ENCODE measurements at places on chromosomes 12 and 14.
A peak's percentile ranks its signal among the peaks of the same experiment; 100 is the strongest.

GRCh38 chr12:109098183-109098604 lies 797 bp downstream of the UNG start:
- DNase-seq, result no peak

- DNase-seq, result no peak
Observed at GRCh38 chr12:68623059-68623458, 12.4 kb downstream of the RAP1B start.

DNA sequence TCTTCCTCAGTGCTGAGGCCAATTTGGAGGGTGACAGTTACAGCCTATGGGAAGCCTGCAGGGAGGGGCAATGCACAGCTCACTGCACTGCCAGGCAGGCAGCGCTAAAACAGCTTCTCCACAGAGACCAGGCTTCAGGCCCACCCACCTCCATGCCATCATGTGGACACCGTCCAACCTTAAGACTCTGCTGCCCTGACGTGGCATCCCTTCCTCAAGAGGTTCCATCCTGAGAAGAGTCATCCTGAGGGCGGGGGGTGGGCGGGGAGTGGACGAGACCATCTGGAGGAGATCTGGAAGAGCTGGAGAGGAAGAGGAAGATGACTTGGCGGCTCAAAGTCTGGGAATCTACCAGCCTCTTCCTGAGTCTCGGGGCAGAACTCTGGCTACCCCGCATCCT lies 8.4 kb upstream of the ACVRL1 start:
- no peak for DNase-seq

- no peak for DNase-seq
Observed at GRCh38 chr14:105042813-105043212, 21.9 kb upstream of the CDCA4 start.

- DNase-seq, result peak; percentile 20
Observed at GRCh38 chr14:28375295-28375694, 391.3 kb upstream of the FOXG1 start.

DNA sequence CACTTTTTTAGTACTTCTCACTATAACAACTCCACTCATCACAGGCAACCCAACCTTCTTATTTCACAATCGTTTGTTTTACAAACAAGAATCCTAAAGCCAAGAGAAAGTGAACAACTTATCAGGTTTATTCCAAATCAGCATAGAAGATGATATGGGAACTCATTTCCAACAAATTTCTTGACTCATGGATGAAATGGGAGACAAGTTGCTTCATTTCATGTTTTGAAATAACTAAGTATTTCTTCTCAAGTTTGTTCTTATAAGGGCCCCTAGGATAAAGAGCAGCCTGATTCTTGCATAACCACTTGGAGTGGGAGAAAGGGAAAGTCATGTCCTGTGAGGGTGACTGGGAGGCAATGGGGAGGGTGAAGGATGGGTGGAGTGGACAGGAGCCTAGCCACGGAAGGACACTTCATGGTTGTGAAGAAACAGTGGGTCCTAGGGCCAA lies 168.3 kb downstream of the DUSP6 start:
- DNase-seq, result no peak

DNA sequence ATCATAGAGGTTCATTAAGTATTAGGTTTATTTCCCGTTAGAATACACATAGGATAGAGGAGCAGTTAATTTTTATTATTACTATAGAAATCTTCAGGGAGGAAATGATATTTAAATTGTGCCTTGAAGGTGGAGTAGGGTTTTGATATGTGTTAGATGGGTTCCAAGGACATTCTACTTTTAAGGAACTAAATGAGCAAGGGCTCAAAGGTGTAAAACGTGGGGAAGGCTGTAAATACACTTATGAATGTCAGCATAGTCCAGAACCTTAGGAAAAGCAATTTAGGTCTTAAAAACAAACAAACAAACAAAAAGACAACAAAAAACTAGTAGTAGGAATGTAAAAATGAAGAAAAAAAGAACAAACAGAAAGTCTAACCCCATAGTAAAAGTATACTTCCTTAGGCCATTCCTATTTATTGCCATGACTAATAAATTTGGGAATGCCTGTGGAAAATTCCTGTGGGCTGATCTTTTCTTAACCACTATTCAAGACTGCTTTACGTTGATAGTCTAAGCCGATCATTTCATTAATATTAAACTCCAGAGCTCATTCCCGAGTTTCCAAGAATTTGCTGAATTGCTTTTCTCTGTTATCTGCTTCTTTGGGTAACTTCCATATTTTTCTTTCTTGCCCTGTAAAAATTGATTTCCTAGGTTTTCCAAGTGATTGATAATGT lies 180.3 kb downstream of the RAD51B start:
- no peak for DNase-seq

DNA sequence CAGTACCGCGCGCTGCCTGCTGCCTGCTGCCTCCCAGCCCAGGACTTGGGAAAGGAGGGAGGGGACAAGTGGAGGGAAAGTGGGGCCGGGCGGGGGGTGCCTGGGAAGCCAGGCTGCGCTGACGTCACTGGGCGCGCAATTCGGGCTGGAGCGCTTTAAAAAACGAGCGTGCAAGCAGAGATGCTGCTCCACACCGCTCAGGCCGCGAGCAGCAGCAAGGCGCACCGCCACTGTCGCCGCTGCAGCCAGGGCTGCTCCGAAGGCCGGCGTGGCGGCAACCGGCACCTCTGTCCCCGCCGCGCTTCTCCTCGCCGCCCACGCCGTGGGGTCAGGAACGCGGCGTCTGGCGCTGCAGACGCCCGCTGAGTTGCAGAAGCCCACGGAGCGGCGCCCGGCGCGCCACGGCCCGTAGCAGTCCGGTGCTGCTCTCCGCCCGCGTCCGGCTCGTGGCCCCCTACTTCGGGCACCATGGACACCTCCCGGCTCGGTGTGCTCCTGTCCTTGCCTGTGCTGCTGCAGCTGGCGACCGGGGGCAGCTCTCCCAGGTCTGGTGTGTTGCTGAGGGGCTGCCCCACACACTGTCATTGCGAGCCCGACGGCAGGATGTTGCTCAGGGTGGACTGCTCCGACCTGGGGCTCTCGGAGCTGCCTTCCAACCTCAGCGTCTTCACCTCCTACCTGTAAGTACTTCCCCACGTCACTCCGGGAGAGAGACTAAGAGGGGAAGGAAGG lies at the start of gene LGR5:
Gene LGR5 (plus strand): TSS at position 186 of the 732 bp plus-strand sequence. CDS start 283 bp downstream, at position 469.
- no peak for DNase-seq

GRCh38 chr12:95859344-95859816 lies 628 bp downstream of the SNRPF start:
- DNase-seq, result no peak

DNA sequence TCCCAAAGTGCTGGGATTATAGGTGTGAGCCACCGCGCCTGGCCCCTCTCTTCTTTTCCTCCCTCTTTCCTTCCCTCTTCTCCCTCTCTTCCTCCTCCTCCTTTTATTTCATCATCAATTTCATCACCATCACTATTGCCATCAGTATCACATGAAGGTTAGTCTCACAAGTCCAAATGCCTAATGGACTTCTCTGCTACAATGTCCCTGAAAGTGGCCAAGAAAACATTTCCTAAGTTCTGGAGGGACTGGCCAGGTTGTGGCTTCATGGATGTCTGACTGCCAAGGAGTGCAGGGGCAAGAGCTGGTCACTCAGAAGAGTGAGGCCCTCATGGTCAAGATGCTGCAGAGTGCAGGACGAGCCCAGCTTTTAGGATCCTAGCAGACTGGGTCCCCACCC lies 97.6 kb downstream of the SYNE3 start:
- DNase-seq, result no peak

DNA sequence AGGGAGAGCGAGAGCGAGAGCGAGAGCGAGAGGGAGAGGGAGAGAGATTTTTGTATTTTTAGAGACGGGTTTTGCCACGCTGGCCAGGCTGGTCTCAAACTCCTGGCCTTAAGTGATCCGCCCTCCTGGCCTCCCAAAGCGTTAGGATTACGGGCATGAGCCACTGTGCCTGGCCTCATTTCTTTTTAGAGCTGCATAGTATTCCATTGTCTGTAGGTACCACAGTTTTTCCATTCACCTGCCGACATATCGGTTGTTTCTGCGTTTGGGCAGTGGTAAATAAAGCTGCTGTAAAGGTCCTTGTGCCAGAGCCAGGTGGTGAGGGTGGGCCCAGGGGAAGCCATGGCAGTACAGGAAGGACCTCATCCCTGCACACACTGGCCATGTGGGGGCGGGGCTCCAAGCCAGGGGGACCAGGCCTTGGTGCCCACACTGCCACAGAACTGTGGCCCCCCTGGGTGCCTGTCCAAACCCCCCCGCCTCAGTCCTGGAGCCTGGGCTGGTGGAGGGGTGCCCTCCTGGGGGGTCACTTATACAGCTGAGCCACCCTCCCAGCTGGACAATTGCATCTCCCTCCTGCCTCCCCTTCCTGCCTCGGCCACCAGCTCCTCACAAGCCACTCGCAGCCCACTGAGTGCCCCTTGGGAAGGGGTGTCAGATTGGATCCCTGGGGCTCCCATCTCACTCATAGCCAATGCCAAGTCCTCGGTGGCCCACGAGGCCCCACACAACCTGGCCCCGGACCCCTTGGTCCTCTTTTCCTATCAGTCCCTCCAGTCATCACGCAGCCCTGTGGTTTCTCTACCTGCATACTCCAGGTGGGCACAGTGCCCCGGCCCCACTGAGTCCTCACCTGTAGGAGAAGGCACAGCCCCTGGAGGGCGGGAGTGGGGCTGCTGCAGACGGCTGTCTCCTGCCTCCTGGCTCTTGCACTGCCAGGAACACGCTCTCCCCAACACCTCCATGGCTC lies 1.7 kb upstream of the PUS1 start:
- DNase-seq, result no peak

- DNase-seq, result no peak
Observed at GRCh38 chr12:124953689-124954405, 35.1 kb downstream of the DHX37 start.

DNA sequence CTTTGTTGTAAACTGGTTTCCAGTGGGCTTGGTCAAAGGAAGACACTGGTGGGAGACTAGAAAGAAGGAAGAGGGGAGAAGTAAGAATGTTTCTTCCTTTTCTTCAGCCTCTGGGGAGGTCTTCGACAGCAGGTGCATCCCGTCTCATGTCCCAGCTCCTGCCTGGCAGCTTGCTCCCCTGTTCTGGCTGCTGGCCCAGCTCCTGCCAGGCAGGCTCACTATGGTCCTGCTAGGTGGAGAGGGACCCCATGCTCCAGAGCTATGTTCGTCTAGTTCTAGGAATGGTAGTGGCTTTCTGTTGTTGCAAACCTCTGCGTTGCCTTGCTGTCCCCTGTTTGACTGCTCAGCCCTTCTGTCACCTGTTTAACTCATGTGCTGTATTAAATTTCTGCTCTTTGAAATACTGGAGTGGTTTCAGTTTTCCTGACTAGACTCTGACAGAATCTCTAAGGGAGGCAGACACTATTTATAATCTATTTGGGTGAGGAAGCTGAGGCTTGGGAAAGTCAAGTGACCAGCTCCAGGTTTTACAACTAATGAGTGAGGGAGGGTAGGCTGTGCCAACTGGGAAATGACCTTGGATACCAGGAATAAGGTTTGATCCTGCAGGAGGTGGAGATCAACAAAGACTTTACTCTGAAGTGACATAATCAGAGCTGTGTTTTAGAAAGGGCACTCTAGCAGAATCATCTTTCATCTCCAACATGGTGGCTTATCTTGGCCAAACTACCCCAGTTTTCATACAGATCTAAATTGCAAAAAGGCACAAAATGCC lies 94.7 kb upstream of the DDHD1 start:
- no peak for DNase-seq

DNA sequence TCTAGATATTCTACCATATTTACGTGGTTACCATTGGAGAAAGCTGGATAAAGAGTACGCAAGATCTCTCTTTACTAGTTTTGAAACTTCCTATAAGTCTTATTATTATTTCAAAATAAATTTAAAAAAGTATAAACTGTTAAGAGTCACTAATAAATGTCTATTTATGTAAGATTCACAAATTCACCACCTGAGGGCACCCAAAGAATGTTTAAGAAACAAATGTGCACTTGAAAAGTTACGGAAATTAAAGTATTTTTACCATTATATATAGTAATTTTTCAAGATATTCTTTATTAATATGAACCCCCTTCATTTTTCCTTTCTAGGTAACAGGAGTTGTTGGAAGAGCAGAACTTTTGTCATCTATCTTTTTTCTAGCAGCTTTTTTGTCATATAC lies 11.9 kb downstream of the TMTC3 start:
- no peak for DNase-seq

GRCh38 chr14:54672181-54672580 lies 105.3 kb downstream of the SAMD4A start:
- no peak for DNase-seq

GRCh38 chr14:72700338-72701236 lies 193.3 kb downstream of the DPF3 start:
- DNase-seq, result no peak

DNA sequence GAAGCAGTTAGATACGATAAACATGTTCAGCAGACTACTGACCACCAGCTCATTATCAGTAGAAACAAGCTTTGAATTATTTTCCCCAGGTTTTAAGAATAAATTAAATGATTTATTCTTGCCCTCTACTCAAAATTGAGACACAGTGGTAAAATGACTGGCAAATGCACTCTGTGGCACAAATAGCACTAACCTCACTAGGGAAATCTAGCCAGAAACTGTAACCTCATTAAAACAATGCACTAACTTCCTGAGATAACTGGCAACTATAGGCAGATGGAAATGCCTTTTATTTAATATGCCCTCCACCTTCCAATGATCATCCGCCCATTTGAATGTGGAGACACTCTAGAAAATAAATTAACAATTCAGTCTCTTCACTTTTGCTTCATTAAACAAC lies 33.2 kb downstream of the CPNE8 start:
- no peak for DNase-seq

All from iPS DF 6.9 (cell line).